ENCODE measurements at places on chromosomes 7 and 10. TPM values are rescaled to one million over a fixed set of nuclear protein-coding genes. Genes with fewer than 3 reads are reported as not detected.

The OR6B1 gene
- total RNA-seq = not detected

The TRIM50 gene
- not detected for total RNA-seq

The CLRN3 gene
- not detected for total RNA-seq

GRCh38 chr10:44308935-44309334 lies 76.0 kb downstream of the CXCL12 start:
- H3K27ac ChIP-seq = no peak overlapping the region
- H3K4me3 ChIP-seq = no peak overlapping the region

DNA sequence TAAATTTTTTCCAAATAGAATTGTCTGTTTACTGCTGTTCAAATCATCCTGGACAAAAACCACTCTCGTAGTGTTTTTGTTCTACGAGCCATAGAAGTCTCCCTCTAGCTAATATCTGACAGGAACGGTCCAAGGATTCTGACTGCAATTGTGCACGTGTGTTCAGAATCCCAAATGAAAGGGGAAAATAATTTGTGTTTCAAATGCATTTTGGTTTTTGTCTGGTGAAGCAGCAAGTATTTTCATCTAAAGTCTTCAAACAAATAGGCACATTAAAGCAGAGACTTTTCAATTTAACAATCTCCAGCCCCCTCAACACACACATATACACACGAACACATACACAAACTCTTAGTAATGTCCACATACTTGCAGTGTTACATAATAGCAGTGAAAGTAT lies 475 bp downstream of the NEUROD6 start:
- H3K4me1 ChIP-seq = no peaks in the 10 kb centered on the region
- no peaks in the 10 kb centered on the region for H3K36me3 ChIP-seq
- no peak overlapping the region for H3K4me3 ChIP-seq
- peaks cover 23% of the 10 kb centered on the region for H3K27me3 ChIP-seq

DNA sequence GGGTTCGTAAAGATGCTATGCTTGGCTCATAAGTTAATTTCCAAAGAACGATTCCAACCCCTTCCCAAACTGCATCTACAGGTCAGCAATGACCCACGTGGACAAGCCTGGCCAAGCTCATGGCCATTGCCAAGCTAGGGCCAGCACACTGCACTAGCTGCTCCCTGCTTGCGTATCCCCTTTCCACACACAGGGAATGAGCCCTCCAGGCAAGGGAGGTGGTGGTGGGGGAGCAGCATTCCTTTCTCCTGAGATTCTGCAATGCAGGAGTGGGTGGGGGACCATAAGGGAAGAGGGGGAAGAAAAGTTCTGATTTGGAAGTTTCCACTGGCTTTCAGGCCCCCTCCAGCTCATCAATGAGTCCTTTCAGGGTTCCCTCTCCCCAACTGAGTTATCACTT lies 56.0 kb downstream of the SH3PXD2A start:
- H3K27me3 ChIP-seq = no peaks in the 10 kb centered on the region
- H3K36me3 ChIP-seq = no peaks in the 10 kb centered on the region
- DNase-seq = no peak
- peaks cover 18% of the 10 kb centered on the region for H3K4me1 ChIP-seq
- H3K4me3 ChIP-seq = no peak overlapping the region

DNA sequence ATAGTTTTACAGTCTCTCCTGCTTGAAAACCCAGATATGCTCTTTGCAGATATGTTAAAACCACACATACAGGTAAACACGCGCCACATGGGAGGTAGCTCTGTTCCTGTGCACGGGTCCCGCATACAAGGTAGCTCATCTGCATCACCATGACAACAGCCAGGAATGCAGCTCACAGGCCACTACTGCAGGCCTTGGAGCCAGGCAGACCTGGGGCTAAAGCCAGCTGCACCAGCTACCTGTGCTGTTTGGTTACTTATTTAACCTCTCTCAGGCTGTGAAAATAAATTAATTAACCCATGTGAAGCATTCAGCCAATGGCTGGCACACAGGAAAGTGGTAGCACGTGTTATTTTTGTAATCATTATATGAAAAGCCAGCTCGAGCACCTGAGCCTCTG lies 428.3 kb downstream of the TNS3 start:
- DNase-seq = no peak
- no peak overlapping the region for H3K27ac ChIP-seq
- H3K4me3 ChIP-seq = no peak overlapping the region
- H3K27me3 ChIP-seq = peaks cover 3% of the 10 kb centered on the region

- H3K36me3 ChIP-seq = no peaks in the 10 kb centered on the region
- no peak overlapping the region for H3K4me3 ChIP-seq
- H3K4me1 ChIP-seq = no peaks in the 10 kb centered on the region
- H3K27ac ChIP-seq = no peak overlapping the region
Observed at GRCh38 chr7:12947465-12947864, 260.0 kb downstream of the ARL4A start.
